T-helper 22 cell (primary cell): ENCODE measurements at places on chromosomes 3 and 15.

DNA sequence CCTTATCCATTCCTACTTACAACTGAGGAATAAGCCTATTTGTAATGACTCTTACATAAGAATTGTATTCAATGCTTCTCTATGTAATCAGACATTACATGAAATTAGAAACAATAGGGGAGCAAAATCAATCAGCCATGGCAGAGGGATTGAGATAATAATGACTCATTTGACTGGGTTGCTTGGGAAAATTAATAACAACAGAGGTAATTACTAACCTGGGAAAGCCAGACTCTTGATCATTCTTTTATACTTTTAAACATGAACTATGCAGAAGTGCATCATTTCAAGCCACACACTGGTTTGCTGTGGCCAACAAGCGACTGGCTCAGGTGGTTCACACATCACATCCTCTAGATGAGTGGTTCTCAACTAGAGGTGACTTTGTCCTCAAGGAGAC lies 126.3 kb upstream of the CRBN start:
- DNase-seq = no peak

GRCh38 chr15:98570119-98570518 lies 78.2 kb upstream of the IGF1R start:
- no peak for DNase-seq

- no peak for DNase-seq
Observed at GRCh38 chr3:175208326-175208725, 349.2 kb downstream of the NAALADL2 start.

DNA sequence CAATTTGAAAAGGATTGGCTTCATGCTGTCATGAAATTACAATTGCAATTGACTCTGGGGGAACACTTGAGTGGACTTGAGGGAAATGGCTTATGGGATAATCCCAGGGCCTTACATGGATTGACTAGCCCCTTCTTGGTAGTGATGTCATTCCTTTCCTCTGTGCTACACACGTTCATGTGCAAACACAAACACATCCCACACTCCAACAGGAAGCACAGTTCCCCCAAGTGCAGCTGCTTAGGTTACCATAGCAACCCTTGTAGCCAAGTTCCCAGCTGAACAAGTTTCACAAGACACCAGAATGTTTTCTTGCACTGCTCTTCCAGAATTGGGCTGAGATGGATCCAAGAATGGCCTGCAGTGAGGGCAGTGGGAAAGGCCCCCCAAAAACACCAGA lies 217.0 kb downstream of the ZNF621 start:
- no peak for DNase-seq

- DNase-seq = no peak
Observed at GRCh38 chr3:58150810-58151199, 60.0 kb downstream of the DNASE1L3 start.

GRCh38 chr15:70584838-70585706 lies 178.3 kb downstream of the UACA start:
- DNase-seq = no peak

- DNase-seq = no peak
Observed at GRCh38 chr15:81275711-81276392, 48.1 kb downstream of the STARD5 start.

GRCh38 chr3:161920196-161920595 lies 423.6 kb downstream of the OTOL1 start:
- no peak for DNase-seq
